ENCODE measurements at places on chromosomes 7 and 10.

DNA sequence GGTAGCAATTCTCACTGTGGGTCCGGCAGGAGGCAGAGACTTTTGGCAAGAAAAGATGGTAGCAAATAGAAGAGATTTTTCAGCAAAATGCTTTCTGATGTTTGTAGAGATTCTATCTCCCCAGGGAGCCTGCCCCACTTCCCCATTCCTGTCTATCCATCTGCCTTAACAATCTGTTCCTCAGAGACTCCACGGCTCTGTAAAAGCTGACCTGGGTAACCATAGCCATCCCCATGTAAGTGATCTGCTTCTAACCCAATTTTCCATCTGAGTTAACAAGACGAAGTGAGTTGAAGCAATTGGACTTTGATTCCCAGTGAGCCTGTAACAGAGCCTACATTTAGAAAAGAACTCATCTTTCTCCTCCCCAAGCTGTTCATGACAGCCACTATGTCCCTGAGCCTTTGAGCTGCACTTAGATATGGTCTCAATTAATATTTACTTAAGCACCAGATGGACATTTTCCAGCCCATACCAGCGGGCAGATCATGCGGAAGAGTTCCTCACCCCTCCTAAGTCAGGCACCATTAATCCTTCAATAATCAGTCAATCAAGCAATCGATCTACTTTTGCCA lies 896.1 kb downstream of the CCSER2 start:
- DNase-seq = no peak

- DNase-seq = no peak
These were observed 16.5 kb downstream of the ARPC1B start for GRCh38 chr7:99390941-99391602.

GRCh38 chr7:74579800-74580685 lies 77.5 kb upstream of the GTF2I start:
- no peak for DNase-seq

DNA sequence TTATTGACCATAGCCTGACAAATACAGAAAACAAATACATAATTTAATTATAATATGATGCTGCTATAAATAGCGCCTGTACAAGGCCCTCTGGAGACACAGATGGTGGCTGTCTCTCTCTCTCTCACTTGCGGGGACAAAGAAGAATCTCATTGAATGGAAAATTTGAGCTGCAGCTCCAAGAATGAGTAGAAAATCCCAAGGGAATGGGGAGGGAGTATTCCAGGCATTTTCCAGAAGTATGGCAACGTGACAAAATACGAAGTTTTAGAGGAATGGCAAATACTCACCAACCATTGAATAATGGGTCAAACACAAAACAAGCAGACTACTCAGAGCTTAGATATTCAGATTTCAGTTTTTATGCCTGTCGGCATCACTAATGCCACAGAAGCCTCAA lies 179.9 kb downstream of the NRP1 start:
- DNase-seq = peak; percentile 73

GRCh38 chr10:91360461-91360860 lies 49.7 kb upstream of the HECTD2 start:
- no peak for DNase-seq

DNA sequence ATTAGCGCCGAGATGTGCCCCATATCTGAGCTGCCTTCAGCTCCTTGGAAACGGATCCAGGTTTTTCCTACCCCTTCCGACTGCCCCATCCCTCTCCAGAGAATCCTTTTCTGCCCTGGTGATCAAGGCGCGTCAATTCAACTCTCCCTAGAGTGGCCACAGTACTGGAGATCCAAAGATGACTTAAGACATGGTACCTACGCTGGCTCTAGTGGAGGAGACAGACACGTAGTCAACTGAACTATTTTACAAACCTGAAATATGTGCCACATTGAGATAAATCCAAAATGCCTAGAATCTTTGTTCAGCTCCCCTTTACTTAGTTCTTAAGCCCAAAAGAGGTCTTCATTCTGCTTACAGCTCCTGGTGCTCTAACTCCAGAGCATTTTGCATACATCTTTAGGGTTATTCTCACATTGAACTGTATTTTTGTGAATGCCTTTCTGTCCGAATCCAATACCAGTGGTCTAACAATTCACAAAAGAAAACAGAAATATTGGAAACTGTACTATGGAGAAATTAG lies 444 bp upstream of the TNPO3 start:
- no peak for DNase-seq

DNA sequence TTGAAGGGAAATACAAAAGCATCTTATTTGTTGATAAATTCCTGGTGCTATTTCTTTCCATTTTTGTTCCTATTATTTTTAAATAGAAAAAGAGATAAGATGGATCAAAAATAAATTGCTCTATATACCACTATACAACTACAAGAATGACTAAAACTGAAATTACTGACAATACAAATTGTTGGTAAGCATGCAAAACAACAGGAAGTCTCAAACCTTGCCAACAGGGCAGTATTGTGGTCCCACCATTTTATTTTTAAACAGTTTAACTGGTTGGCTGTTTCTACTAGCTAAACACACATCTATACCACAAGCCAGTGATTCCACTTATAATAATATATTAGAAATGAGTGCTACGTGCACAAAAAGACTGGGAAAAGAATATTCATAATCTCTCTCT lies 213.0 kb downstream of the JAZF1 start:
- no peak for DNase-seq

DNA sequence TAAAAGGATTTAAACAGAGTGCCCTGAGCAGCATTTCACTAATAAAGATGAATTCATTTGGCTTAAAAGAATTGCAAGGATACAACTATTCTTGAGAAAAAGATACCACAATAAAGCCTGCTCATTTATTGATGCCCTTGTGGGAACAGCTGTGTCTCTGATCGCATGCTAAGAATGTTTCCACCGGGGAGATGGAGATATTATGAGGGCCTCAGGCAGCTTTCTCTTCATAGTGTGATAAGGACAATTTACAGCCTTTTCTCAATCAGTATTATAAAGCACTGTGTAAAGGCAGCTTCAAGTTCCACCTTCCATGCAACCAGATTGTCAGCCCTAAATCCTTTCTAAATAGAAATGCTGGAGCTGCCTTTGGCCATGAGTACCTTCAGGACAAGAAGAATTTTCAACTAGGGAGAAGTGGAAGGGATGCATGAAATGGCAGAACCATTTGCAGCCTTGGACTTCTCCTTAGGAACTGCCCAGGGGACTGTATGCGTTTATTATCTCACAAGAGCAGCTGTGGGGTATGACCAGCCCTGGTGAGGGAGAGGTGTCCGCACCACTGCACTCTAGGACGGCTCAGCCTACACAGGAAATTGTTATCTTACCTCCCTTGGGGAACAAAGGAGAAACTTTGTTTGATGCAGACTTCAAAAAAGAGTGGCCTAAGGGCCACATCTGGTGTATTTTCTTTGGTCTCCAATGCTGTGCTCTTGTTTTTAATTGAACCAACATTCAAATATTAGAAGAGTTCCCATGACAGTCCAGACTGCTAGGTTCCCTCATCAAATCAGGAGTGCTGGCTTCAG lies 116.9 kb upstream of the PCGF5 start:
- DNase-seq = no peak

- no peak for DNase-seq
These were observed 108.5 kb upstream of the SLC25A13 start for GRCh38 chr7:96430356-96430755.

GRCh38 chr7:70886547-70886946 lies 245.4 kb upstream of the GALNT17 start:
- no peak for DNase-seq

GRCh38 chr10:17527514-17528146 lies 73.2 kb upstream of the ST8SIA6 start:
- DNase-seq = no peak

DNA sequence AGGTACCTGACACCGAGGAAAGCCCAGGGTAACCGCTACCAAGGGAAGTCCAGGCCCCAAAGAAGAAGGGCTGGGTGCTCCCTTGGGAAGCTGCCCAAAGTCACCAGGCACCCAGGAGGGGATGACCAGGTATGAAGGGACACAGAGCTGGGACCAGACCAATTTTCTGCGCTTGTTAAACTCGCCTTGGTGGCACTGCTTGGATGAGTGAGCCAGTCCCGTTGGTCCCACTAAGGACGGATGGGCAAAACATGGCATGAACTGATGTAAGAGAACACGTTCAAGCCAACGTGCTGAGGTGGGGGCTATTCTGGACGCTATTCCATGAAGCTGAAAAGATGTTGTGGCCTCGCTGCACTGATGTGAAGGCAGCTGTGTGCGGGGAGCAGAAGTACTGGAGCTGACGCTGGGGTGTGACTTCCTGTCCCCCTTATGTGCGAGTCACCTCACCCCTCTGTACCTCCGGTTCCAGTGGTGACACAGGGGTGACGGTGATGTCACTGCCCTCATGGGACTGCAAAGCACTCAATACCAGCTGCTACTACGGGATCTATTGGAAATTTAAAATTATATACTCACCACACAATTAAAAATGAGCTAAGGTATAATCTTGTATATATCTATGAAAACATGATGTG lies 73.6 kb downstream of the COBL start:
- no peak for DNase-seq

- no peak for DNase-seq
These were observed 73.1 kb upstream of the SAMD8 start for GRCh38 chr10:75038335-75038734.

GRCh38 chr7:66099551-66100407 lies 14.9 kb upstream of the CRCP start:
- DNase-seq = peak; percentile 69

DNA sequence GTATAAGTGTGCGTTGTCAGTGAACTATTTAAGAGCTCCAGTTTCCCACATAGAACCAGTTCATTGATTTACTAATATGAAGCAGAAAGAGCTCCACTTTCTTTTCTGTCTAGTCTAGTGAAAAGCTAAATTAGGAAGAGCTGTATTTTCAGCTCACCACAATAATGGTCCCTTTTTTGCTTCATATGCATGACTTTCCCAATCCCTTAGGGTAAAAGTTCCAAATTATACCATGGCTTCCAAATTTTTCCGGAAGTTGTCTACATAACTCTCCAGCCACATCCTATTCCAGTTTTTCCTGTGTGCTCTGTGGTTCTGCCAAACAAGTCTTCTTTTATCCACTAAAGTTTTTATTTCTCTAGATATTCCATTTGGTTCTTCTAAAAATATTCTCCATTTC lies 685.2 kb downstream of the REEP3 start:
- DNase-seq = no peak

- no peak for DNase-seq
These were observed 17.3 kb upstream of the EVX1 start for GRCh38 chr7:27224983-27225934.

GRCh38 chr7:94374231-94374630 lies 20.5 kb upstream of the COL1A2 start:
- peak; percentile 92 for DNase-seq

DNA sequence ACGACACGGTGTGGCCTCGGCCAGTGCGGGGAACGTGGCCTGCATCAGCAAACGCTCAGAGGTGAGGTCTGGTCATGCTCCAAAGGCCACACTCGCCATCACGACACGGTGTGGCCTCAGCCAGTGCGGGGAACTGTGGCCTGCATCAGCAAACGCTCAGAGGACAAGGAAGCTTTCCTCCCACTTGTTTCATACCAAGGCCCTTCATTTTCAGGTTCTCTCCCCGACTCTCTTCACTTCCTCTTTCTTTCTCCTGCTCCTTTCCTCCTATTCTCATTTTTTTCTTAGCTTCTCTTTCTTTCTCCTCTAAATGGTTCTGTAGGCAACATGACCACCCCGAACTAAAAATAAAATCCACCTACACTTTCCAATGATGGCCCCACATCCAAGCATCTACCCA lies 384.4 kb upstream of the SHH start:
- no peak for DNase-seq

- DNase-seq = no peak
These were observed 23.8 kb downstream of the ELN start for GRCh38 chr7:74051629-74052410.

DNA sequence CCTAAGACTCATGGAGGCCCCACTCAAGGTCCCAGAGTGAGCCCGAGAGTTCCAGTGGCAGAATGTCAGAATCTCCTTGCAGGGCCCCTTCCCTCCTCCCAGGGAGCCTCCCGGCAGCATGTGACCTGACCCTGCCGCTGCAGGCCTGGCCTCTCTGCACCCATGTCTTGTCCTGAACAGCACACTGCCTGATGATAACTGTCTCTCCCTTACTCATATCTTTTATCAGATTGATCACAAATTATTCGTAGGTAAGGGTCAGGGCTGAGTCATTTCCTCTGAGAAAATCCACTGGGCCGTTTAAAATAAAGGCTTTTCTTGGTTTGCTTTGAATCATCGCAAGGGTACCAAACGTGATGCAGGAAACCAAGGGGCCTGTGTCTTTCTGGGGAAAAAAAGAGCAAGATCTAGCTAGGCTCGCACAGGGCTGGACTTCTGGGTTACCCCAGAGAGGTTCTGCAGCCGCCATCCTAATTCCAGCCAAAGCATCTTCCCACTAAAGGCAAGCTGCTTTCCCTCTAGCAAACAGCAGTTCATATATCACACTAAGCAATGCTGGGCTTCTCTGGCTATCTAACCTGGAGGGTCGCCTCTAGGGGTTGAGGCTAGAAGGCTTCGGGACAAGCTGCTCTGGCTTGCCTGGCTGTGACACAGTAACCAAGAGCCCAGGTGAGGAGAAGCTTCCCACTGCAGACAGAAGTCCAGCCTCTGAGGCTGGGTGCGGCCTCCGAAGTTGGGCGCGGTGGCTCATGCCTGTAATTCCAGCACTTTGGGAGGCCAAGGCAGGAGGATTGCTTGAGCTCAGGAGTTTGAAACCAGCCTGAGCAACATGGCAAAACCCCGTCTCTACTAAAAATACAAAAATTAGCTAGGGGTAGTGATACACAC lies 104.9 kb downstream of the SPDYE5 start:
- no peak for DNase-seq

GRCh38 chr10:127907411-127908105 lies 655 bp downstream of the PTPRE start:
- DNase-seq = no peak

GRCh38 chr10:88964869-88965415 lies 12.4 kb upstream of the ACTA2 start:
- no peak for DNase-seq

DNA sequence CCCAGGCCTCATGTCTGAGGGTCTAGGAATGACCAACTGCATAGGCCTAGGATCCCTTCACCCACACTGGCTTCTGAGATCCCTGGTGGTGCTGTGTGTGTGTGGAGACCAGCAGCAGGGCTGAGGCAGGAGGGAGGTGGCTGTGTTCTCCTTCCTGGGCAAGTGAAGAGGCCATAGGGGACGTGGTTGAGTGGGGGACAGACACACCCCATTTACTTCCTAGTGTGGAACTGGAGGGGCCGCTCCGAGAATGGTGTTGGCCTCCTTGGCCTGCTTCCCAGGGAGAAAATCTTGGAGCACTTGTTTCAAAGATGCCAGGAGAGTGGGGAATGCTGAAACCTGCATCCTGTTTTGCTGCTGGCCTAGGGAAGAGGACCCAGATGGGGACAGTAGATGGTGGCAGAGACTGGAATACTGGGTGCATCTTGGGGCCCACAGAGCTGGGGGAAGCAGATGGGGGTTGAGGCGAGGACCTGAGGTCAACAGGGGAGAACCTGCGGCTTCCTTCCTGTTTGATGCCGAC lies 19.1 kb downstream of the UBTD1 start:
- DNase-seq = no peak

DNA sequence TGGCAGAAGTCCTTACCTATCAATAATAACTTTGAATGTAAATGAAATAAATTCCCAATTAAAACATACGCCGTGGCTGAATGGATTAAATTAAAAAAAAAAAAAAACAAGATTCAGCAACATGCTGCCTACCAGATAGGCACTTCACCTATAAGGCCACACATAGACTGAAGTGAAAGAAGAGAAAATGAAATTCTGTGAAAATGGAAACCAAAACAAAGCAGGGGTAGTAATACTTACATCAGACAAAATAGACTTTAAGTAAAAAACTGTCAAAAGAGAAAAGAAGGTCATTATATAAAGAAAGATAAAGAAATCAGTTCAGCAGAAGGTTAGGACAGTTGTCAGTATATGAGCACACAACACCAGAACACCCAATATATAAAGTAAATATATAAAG lies 55.3 kb downstream of the TCAF1 start:
- no peak for DNase-seq

All from fibroblast of skin of left biceps (primary cell).